Activated CD8-positive, alpha-beta T cell treated with anti-CD3 and anti-CD28 coated beads, Interleukin-2, amount 10 ng/mL, durations not matched to agents 7 days and 5 days (primary cell): ENCODE measurements at places on chromosomes 2 and 18. TPM values are rescaled to one million over a fixed set of nuclear protein-coding genes. Genes with fewer than 3 reads are reported as not detected.

Gene GPBAR1
- total RNA-seq = 0.97 TPM

Gene MCEE
- 14.7 TPM for total RNA-seq

DNA sequence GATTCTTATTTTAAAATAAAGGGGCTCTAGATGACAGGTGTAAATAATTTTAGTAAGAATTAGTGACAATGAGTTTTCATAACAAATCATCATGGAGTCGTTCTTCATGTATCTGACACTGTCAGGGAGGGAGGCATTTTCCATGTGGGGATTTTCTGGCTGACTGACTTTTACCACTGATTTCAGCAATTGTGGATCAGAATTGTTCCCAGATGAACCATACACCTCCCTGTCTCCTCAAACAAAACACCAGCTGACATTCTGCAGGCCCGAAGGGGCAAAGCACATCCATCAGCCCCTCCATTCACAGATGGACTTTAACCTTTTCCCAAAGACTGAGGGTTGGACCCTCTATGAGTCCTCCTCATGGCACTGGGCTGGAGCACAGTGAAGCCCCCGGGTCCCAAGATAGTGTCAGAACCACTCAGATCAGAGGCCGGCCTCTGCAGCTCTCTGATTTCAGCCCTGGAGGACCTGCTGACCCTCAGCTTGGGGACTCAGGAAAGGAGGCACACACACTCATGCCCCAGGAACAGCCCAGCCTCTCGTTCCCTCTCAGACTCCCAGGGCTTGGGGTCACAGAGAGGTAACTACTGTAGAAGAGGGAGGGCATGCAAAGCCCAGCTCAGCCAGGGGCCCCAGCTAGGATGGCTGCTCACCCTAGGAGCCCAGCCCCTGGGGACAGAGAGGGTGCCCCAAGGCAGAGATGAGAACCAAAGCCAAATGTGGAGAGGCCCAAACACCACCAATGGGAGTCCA lies 43.2 kb upstream of the LOXHD1 start:
- no peak overlapping the region for H3K27ac ChIP-seq
- H3K4me1 ChIP-seq = no peaks in the 10 kb centered on the region
- H3K27me3 ChIP-seq = peaks cover 12% of the 10 kb centered on the region
- no peaks in the 10 kb centered on the region for H3K36me3 ChIP-seq

GRCh38 chr2:233824373-233824772 lies 30.0 kb downstream of the HJURP start:
- peaks cover 11% of the 10 kb centered on the region for H3K27me3 ChIP-seq
- no peak overlapping the region for H3K4me3 ChIP-seq
- no peaks in the 10 kb centered on the region for H3K36me3 ChIP-seq
- H3K27ac ChIP-seq = no peak overlapping the region
- no peaks in the 10 kb centered on the region for H3K4me1 ChIP-seq
- no peak for DNase-seq

DNA sequence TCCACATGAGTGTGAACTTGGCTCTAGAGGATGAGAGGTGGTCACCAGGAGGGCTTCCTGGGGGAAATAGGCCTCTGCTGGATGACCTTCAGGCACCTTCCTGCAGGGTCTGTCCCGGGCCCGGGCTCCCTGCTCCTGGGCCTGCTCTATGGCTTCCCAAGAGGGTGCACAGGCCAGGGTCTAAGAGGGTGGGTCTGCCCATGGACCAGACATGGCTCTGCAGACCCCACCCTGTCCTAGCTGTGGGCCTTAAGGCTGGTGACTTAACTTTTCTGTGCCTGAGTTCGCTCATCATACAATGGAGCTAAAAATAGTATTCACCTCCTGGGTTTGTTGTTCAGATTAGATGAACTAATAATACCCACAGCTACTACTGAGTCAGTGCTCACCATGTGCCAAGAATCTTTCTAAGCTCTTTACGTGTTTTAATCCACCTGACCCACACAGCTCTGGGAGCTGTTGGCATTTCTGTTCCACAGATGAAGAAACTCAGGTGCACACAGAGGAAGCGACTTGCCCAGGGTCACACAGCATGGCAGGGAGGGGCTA lies 14.4 kb downstream of the INHBB start:
- no peaks in the 10 kb centered on the region for H3K36me3 ChIP-seq
- H3K27me3 ChIP-seq = no peaks in the 10 kb centered on the region
- no peak overlapping the region for H3K27ac ChIP-seq
- H3K4me3 ChIP-seq = no peak overlapping the region
- no peaks in the 10 kb centered on the region for H3K4me1 ChIP-seq

DNA sequence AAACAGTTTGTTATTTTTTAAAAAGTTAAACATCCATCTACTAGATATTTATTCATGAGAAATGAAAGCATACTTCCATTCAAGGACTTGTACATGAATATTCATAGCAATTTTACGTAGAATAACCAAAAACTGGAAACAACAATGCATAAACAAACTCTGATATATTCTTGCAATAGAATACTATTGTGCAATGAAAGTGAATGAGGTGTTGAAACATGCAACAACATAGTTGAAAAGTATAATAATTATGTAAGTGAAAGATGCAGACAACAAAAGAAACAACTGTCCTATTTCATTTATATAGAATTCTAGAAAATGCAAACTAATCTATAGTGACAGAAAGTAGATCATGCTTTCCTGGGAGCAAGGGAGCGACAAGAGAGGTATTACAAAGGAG lies 206.6 kb upstream of the KLHL29 start:
- no peak for DNase-seq
- H3K27ac ChIP-seq = no peak overlapping the region
- no peaks in the 10 kb centered on the region for H3K36me3 ChIP-seq
- no peaks in the 10 kb centered on the region for H3K27me3 ChIP-seq
- no peak overlapping the region for H3K4me3 ChIP-seq
